ENCODE measurements at places on chromosomes 12 and 14. TPM values are rescaled to one million over a fixed set of nuclear protein-coding genes. Genes with fewer than 3 reads are reported as not detected.

DNA sequence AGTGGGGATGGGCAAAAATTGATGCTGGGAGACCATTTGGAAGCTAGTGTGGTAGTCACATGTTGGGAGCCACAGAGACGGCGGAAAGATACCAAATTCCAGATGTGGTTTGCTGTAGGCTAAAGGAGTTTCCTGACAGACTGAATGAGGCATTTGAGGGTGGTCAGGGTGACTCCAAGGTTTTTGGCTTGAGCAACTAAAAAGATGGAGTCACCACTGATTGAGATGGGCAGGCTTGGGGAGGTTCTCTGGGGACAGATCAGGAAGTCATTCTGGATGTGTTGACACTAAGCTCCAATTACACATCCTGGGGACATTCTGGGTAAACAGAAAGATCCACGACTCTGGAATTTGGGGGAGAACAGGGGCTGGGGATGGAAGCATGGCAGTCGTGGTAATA, 15.5 kb upstream of the SERPINA9 start:
- DNase-seq, result no peak

DNA sequence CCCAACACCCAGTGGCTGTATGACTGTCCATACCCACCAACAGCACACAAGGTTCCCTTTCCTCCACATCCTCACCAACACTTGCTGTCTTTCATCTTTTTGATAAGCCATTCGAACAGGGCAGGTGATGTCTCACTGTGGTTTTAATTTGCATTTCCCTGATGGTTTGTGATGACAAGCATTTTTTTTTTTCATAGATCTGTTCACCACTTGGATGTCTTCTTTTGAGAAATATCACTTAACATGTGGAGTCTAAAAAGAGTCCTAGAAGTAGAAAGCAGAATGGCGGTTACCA, 198.1 kb upstream of the DIO3 start:
- no peak for DNase-seq

- no peak for DNase-seq
Observed at GRCh38 chr14:72618424-72618823, 275.5 kb downstream of the DPF3 start.

DNA sequence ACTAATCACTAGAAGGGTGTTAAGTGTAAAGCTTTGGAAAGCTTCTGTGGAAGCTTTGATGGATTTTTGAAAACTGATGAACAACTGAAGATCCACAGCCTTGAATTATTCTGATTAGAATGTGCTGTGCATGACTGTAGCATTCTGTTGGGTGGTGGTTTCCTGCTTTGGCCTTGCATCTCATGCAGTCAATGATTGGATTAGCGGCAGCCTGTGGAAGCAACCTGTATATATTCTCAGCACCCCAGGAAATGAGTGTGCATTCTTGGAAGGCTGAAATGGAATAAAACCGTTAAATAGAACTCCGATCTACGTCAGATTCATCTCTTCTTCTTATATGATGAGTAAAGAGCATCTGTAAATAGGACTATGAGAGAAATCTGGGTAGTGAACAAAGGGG, 120.2 kb downstream of the SLC16A7 start:
- DNase-seq, result no peak

DNA sequence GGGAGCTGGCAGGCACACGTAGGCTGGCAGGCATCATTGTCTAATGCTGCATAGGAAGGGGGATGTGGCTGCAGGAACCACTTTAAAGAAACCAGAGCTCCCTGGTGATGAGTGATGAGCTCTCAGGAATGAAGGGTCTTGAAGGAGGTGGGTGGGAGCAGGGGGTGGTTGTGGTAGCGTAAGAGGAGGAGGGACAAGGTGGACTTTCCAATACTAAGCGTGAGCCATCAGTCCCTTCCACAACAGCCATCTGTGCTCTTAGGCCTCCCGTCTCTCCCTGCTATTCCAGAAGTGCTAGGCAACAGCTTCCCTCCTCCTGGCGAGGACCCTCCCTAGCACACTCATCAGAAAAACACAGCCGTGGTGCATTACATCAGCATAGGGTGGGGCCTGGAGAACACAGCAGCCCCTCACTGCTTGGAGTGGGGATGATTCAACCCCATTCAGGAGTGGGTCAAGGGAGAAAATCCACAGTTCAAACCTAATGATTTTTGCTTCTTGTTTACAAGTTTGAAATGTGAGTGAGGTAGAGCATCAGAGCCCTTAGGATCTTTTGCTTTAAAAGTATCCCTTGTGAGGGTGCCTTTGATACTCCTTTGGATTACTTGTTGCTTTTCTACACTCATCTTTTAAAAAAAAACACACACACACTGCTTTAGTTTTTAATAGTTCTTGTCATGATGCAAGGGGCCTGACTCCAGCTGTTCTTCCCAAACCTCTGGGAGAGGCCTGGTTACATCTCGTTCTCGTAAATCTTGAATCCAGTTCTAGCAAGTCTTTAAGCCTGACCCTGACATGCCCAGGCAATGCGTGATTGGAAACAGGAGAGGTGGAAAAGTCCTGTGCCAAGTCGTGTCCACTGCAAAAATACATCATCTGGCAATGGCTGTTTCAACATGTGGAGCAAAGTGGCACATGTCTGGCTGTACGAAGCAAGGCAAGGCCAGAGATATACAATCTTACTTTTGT, 356.4 kb upstream of the DDHD1 start:
- no peak for DNase-seq

GRCh38 chr14:51165415-51165814, 70.5 kb upstream of the TRIM9 start:
- DNase-seq, result no peak

- no peak for DNase-seq
Observed at GRCh38 chr12:65113621-65114035, 7.5 kb downstream of the WIF1 start.

Gene VTI1B
- 98.7 TPM for total RNA-seq

Gene RHEBL1
- total RNA-seq, result 7.0 TPM

GRCh38 chr12:47811581-47812484, 7.9 kb downstream of the HDAC7 start:
- DNase-seq, result no peak

Gene DNAJC22
- 0.39 TPM for total RNA-seq

Gene CLEC12A
- total RNA-seq, result not detected

Gene PZP
- not detected for total RNA-seq

Gene TDRD9
- not detected for total RNA-seq

- DNase-seq, result no peak
Observed at GRCh38 chr12:33825986-33826602, 196.2 kb upstream of the ALG10 start.

Gene MDGA2
- 1.1 TPM for total RNA-seq

Gene KRT7
- total RNA-seq, result 13.2 TPM

DNA sequence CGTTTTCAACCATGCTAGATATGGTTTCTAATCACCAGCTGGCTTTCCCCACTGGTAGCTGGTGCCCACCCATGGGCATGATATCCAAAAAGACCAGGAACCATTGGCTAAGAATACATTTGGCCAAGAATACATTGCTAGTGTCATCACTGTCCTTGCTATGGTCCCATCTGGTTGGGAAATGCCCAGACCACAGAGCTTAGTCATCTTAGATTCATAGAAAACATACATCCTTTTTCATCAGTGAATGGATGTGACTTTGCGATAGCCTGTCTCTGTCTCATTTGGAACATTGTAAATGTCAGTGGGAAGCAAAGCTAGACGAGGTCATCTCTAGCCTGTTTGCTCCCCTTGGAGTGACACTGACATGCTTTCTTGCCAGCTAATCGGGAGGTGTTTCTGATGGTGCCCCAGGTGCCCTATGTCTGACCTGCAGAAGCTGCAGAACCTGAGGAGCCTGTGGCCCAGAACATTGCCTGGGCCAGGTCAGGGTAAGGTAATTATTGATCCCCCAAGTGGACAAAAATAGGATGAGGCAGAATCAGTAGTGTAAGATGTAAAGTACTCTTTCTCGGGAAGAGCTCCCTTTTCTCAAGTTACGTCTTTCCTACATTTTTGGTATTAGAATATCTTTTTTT, 194.8 kb downstream of the SLC41A2 start:
- peak; percentile 14 for DNase-seq

DNA sequence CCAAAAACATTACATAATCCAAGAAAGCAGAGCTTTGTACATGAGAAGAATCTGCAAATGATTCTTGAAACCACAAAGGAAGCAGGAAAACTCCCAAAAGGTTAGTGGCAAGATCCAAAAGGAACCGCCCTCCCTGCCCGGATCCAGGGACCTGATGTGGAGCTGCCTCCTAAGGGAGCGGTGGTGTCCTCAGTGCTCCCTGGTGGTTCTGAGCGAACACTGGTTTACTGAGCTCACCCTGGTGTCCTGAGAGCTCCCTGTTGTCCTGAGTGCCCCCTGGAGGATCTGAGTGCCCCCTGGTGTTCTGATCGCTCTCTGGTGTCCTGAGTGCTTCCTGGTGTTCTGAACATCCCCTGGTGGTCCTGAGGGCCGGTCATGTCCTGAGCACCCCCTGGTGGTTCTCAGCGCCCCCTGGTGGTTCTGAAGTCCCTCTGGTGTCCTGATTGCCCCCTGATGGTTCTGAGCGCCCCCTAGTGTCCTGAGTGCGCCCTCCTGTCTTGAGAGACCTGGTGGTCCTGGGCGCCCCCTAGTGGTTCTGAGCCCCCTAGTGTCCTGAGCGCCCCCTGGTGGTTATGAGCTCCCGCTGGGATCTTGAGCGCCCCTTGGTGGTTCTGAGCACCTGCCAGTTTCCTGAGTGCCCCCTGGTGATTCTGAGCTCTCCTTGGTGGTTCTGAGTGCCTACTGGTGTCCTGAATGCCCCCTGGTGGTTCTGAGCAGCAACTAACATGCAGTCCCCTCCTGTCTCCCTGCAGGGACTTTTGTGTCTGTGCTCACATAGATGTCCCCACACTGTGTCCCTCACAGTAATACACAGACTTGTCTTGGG, 891.1 kb downstream of the TMEM121 start:
- peak; percentile 66 for DNase-seq
